HFFc6 (cell line): ENCODE measurements at places on chromosomes 2 and 18. TPM values are rescaled to one million over a fixed set of nuclear protein-coding genes. Genes with fewer than 3 reads are reported as not detected.

DNA sequence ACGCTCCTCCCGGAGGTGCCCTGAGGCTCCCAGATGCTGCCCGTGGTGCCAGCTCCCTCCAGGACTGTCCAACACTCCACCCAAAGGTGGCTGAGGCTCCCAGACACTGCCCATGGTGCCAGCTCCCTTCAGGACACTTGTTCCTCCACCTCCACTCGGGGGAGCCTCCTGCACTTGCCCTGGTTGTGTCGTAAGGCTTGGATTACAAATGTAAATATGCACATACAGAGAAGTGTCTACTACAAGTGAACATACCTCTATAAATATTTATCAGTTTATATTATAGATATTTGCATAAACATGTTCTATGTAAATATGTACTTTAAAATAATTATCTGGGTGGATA is 143.3 kb downstream of the PXDN start:
- DNase-seq, result no peak

DNA sequence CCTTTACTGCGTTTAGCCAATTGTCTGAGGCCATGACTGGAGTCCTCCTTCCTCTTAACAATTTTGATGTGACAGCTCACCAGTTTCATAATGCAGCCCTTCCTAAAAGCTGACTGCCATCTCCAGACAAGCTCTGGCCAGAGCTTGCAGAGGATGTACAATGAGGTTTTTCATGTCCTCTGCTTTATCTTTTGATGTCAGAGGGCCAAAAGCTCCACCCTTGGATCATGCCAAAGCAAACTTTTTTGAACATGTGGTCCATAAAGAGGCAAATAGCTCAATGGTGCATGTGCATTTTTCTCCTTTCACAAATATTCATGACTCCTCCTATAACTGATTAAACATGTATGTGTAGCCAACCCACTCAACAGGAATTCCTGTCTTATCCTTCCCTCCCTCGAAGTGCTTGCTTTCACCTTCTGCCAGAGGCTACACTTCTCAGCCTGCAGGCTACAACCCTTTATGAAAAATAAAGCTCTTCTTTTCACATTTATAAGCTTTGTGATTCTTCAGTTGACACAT is 266.2 kb downstream of the FBXO15 start:
- DNase-seq, result peak; percentile 13

DNA sequence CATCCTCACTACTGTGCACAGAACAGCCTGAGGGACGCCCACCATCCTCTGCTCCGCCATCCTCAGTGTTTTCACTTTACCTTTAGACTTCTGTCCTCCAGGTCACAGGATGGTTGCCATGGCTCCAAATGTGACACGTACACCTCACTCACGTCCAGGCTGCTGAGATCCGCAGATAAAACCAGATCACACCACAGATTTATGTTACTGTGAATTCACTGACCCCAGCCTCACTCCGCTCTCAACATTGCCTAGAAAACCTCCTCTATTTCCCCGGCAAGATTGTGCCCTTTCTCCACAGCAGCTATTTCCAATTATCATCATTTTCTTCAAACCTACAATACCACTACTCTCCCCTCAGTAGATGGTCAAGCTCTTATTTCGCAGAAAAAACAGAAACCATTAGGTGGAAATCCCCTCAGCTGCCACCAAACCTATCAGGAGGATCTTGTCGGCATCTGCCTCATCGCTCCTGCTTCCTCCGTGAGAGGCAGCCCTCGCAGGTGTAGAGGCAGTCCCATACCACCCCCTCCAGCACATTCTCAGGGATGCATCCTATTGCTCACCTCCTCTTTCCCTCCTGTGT is 49.8 kb upstream of the SLC1A4 start:
- no peak for DNase-seq

DNA sequence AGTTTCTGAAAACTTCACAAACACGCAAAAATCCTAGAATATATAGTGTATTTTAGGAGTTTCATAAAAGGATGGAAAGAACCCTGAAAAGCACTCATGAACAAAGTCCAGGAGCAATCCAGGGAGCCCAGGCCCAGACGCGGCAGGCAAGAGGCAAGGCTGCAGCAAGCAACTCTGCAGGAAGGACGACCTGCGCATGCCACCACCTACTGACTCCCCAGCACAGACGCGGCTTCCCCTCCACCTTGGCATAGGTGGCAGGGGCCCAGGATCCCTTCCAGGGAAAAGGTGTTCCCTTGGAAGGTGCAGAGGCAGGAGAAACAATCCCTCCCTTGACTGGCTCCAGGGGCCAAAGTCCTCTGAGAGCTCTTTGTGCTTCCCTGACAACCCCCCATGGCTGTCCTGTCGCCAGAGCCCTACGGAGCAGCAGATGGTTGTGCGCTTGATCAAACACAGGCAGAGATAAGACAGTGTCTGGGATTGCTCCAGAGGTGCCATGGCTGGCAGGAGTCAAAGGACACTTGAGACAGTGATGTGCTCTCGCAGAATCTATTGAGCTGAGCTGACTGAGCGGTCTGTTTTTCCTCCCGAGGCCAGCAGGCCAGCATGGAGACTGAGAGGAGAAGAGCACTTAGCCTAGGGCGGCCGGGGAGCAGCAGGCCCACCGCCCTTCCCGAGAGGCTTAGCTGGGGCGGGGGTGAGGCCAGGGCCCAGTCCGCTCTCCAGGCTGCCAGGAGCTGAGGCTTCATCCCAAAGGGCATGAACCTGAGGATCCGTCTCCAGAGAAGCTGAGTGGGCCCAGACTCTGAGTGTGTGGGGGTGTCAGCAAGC is 10.8 kb upstream of the AMER3 start:
- DNase-seq, result no peak

GRCh38 chr2:142038826-142039225 is 92.0 kb downstream of the LRP1B start:
- no peak for DNase-seq

CFAP65 gene
- total RNA-seq, result not detected in 3 replicates

DNA sequence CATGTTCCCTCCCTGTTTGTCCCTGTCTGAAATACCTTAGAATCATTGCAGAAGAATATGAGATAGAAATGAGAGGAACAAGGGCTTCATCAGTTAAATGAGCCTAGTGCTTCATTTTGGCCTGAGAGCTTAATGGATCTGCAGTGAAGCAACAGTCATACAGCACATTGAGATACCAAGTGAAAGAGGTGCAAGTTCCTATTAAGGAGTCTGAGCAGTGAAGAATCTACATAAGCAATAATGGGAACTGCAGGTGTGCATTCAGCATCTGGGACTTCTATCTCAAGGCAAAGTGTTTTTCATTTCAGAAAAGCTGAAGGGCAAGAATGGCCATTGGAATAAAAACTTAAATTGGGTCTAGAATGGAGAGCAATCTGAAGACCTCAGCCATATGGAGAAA is 323.2 kb upstream of the SLC39A10 start:
- no peak for DNase-seq

AQP12A gene
- total RNA-seq, result not detected in 3 replicates

- DNase-seq, result no peak
Measured at GRCh38 chr2:96811917-96812316, 4.2 kb upstream of the CNNM3 start.

GRCh38 chr18:10923141-10923540 is 226.2 kb downstream of the PIEZO2 start:
- no peak for DNase-seq

DNA sequence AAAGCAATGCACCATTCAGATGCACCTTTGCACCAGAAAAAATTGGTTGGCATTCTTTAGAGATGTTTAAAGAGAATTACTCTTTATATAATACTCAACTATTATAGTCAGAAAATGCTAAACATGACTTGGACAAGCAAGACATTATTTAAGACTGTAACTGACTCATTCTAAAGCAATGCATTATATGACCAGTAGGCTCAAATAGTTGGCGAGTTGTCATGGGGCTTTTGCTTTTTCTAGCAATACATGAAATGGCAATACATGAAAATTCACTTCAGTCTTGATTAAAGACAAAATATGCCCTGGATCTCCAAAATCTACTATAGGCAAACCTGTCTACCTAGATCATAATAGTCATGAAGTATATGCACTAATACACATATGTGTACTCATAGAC is 216.9 kb upstream of the VWC2L start:
- DNase-seq, result peak; percentile 81
